Cerebellar nuclear complex (tissue), 1 donor: ENCODE measurements at places on chromosomes 2 and 18.

GRCh38 chr2:113768770-113769169 is 12.3 kb upstream of the SLC35F5 start:
- DNase-seq: no peak

GRCh38 chr2:241334813-241335212 is 19.1 kb downstream of the SEPTIN2 start:
- no peak for DNase-seq

DNA sequence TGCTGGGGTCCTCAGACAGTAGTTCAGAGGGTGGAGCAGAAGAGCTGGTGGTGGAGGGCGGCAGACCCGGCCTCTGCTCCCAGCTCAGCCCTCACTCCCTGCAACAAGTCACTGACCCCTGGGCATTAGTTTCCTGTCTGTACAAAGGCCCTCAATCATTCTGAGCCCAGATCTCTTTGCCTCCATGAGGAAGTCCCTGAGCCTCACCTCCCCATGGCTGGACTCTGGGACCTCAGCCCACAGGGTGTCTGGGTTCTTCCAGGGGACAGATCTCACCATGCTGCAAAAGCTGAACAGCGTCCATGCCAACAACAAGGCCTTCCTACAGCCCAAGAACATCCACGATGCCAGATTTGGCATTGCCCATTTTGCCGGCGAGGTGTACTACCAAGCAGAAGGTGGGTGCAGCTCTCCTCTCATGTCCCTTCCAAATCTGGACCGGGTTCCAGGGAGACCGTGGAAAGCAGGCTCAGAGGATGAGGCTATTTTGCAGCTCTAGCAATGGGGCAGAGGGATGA is 49.1 kb downstream of the MYO7B start:
- no peak for DNase-seq

- DNase-seq: no peak
These were observed at the start of gene MGAT5 for GRCh38 chr2:134253804-134254203. Gene MGAT5, plus strand, starts transcription at chr2:134254072. Its CDS starts 332 bp downstream, at chr2:134254404.
